Epithelial cell of prostate (primary cell): ENCODE measurements at places on chromosomes 11 and 22.

DNA sequence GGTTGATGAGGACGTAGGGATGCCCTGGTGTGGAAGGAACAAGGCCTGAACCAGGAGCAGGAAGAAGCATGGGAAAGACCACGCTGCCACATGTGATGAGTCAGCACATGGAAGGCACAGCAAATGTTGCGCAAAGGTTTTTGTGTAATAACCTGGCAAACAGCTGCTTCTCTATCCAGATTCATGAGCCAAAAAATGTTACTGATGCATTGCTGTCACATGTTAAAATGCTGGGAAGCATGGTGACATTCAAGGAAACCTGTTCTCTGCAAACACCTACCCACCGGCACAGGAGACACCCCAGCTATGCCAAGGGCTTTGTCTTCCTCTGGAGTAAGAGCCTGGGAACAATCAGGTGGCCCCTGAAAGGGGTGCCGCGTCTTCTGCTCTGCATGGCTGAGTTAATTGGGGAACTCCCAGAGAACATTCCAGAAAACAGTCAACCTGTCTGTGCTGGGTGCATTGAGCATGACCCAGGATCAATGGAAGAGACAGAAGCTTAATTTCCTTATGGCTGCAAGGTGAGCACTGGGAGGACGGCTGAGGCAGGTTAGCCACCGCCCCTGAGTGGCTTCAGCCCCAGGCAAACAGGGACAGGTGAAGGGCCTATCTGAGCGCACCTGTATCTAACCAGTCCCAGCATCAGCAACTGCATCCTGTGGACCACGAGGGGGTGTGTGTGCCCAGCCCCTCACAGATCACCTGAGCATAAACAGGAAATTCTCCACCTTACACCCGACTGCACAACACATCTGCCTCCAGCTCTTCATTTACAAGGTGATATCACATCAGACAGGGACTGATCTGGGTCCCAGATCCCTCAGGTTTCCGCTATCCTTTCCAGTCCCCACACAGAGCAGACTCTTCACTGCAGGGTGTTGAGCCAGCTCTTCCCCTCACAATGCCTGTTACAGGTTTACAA lies 108.4 kb downstream of the GGTLC2 start:
- no peak for DNase-seq

DNA sequence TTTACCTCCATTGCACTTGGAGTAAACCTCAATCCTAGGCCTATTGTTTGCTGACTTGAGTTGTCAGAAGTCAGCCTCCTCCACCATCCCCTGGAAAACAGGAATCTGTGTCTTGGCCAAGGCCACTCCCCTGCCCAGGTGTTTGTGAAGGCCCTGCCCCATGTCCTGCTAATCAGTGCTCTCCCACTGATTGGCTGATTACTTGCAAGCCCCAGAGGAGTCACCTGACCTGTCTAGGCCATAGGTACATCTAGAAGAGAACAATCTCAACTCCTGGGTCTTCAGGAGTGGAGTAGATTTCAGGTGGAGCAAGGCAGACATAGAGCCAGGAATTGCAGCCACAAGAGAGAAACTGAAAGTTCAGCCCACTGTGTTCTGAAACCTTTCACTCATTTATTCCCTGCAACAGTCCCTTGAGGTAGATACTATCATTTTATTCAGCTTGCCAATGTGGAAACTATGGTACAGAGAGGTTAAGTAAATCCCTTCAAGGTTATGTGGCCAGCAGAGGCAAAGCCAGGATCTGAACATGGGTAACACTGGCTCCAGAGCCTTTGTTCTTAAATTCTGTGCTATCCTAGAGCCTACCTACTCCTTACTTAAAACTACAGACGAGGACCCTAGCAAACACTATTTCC lies 10.4 kb downstream of the OAF start:
- DNase-seq = no peak

DNA sequence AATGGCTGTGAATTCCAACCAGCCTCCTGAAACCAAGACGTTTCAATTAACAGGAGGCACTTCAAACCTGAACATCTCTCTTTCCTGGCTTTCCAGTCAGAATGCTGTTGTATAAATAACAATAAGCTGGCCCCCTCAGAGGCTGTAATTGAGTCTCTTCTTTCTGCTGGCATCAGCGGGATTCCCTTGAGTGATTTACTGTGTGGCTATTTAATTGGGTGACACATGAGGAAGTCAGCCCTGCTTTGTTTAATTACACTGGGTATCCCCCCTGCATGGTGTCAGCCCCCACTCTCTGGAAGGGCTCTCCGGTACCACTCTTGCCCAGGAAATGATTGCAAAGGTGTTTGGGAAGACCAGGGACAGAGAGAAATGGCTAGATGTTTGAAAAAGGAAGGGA lies 101.6 kb downstream of the NTM start:
- no peak for DNase-seq

DNA sequence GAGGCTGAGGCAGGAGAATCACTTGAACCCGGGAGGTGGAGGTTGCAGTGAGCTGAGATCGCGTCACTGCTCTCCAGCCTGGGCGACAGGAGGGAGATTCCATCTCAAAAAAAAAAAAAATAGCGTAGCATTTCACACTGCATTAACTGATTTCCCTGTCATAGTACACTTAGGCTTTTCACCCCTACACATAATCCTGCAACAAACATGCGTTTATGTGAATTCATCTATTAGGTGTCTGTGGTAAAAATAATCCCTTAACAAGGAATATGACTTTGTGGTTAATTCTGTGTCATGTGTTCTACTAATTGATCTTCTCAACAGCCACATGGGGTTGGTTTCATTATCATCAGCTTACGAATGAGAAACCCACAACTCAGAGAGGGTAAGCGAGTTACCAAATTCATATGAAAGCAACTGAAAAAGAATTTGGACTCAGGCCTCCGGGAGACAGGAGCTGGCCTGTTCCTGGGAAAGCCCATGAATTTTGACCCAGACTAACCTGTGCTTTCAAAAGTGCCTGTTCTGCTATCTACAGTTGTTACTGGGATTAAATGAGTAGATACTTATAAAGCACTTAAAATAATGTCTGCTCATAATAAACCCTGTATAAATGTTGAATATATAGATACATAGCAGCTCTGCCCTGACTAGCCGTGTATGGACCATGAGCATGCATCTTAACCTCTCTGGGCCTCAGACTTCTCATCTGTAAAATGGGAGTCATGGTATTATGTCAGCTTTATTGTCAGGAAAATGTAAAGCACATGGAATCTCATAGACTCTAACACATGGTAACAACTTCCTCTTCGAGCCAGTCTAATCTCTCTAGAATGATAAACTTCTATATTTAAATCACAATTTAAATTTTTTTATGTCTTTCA lies 36.6 kb downstream of the KCNJ1 start:
- no peak for DNase-seq

DNA sequence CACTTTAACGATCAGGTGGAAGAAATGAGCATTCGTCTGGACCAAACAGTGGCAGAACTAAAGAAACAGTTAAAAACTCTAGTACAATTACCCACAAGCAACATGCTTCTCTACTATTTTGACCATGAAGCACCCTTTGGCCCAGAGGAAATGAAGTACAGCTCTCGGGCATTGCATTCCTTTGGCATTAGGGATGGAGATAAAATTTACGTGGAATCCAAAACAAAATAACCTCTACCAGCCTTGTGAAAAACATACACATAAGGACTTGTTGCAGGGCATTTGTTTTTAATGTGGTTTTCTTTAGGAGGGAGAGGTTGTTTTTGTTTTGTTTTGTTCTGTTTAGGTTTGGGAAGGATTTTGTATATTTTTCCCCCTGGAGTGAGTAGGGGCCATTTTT lies 14.2 kb upstream of the TECTA start:
- DNase-seq = no peak

DNA sequence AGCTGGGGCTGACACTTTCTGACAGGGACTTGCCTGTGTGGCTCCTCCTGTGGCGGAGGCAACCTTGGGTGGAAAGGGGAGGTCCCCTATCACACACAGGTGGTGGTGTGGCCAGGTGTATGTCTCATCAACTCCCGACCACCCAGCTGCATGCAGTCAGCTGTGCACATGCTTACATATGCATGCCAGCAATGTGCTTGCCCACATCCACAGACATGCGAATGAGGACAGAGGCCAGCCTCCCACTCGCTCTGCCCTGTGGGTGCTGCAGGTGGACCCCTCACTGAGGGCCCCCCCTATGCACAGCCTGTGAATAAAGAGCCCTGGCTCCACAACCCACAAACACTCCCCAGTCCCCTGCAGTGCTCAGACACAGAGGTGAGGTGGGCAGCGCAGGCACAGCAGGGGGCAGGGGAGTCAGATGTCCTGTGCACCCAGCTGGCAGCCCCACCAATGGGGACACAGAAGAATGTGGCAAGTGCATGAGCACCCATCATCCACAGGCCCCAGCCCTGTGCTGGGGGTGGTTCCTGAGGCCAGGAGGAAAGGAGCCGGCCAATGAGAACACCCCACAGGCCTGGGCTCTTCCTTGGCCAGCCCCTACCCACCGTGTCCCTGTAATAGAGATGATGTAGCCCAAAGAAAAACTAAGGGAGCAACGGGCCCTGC lies 9.5 kb downstream of the GNB1L start:
- DNase-seq = no peak

- DNase-seq = no peak
These were observed 6.7 kb downstream of the HDHD5 start for GRCh38 chr22:17152340-17152739.

GRCh38 chr11:44782478-44782877 lies 55.7 kb downstream of the TSPAN18 start:
- no peak for DNase-seq

GRCh38 chr11:76629853-76630599 lies 40.5 kb downstream of the LRRC32 start:
- DNase-seq = no peak

DNA sequence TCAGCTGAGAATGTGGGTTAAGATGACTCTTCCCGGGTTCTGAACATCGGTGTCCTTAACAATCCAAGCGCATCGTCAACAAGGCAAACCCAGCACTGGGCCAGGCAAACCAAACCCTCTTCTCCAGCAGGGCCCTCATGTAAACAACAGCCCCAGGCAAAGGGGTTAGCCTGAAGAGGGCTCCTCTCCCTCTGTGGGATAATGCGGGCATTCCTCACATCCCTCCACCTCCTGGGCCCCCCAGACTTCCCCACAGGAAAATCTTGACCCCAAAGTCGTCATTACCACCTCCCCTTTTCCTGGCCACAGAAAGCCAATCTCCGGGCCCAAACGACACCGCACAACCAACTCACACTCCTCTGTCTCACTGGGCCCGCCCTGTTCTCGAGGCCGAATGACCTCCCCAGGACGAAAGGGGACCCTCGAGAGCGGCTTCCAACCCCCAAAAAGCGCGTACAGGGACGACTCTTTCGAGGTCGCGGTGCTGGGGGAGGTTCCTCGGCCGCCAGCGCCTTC lies 566 bp downstream of the DDB1 start:
- no peak for DNase-seq

GRCh38 chr11:129324533-129325175 lies 51.0 kb upstream of the BARX2 start:
- DNase-seq = no peak

- no peak for DNase-seq
These were observed 205.6 kb downstream of the ADAMTS15 start for GRCh38 chr11:130653838-130654636.

DNA sequence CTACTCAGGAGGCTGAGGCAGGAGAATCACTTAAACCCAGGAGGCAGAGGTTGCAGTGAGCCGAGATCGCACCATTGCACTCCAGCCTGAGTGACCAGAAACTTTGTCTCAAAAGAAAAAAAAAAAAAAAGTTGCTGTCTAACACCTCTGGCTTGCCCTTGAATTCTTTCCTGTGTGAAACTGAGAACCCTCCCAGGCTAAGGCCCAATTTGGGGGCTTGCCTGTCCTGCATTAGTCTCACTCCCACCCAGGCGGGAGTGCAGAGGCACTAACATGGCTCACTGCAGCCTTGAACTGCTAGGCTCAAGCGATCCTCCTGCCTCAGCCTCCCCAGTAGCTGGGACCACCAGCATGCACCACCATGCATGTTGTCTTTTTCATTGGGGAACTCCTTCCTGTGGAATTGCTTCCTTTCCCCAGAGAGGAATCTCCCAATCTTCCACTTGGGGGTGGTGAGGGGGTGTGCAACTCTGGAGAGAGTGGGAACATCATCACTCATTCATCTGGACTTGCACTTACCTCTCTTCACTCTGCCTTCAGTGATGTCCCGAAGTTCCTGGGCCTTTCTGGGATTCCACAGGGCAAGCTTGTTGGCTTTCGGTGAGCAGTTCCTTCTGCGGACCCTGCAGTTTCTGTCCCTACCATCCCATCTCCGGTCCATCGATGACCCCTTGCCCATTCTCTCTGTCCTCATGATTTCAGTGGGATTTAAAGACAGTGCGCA lies 62.1 kb upstream of the CREB3L1 start:
- DNase-seq = no peak

DNA sequence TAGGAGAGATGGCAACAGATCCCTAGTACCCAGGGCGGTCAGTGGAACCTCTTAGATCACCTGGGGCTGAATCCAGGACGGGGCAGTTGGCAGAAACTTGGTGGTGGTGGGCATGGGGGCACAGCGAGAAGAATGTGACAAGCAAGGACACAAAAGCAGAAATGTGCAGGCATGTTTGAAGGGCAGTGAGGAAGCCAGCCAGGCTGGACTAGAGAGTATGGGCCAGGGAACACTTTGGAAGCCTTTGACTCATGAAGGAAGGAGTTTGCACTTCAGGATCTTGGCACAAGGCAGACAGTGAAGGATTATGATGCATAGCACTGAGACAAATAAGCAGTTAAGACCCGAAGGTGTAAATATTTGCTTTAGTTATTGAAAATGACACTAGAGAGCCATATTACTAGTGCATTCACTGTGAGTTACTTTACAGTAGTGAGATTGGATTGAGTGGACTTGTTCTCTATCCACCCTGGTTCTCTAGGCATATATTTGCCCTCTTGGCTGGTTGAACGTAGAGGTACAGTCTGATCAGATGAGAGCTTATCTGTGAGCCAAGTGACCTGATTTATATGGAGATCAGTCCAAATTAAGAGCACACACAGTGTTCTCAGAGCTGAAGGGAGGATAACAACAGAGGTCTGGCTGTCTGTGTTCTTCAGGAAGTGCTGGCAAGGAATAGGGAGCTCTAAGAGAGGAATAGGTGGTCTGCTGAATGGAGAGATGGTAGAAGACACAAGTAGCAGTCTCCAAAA lies 210.4 kb downstream of the SNX19 start:
- DNase-seq = no peak

GRCh38 chr11:46618837-46619236 lies 1.5 kb downstream of the ATG13 start:
- DNase-seq = no peak
